Stimulated activated CD8-positive, alpha-beta memory T cell treated with anti-CD3 and anti-CD28 coated beads, Interleukin-7, amount 100 ng/mL, for 48 hours (primary cell): ENCODE measurements at places on chromosomes 6 and 20.

DNA sequence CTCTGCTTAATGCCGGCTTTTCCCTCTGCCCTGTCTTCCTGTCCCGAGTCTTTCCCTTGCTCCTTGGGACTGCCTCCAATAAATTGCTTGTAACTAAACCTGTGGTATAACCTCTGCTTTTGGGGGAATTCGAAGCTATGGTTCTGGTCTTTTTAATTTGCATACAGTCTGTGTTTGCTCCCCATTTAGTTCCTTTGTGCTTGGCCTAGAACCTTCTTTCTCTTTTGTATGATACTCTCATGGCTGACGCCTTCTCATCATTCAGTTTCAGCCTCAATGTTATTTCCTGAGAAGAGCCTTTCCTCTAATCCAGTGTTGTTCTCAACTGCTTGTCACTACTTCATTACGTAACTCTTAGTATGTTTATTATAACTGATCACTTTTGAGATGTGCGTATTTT is 248.0 kb downstream of the PHF3 start:
- DNase-seq, result no peak

- no peak for DNase-seq
Observed at GRCh38 chr6:27294409-27294808, 17.7 kb downstream of the POM121L2 start.

DNA sequence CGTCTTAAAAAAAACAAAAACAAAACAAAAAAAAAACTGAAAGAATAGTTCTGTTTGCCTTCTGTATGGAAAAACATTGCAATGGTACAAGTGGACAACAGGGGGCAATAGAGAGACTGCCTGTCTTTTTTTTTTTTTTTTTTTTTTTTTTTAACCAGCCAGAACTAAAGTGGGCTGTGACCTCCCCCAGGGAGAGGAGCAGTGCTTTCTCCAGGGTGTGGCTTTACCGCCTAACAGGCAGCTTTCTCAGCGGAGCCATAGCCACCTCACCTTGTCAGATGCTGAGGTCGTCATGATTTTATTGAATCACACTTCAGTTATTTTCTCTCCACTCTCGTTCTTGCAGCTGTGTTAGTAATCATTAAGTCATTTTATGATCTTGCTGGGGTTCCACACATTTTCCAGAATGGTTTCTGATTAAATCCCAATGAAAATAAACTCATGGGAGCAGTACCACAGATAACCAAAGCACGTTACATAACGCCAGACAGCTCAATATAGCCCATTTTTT is 78.4 kb downstream of the GMPR start:
- peak; percentile 57 for DNase-seq

- DNase-seq, result no peak
Observed at GRCh38 chr20:58028123-58028522, 200.3 kb downstream of the ANKRD60 start.

DNA sequence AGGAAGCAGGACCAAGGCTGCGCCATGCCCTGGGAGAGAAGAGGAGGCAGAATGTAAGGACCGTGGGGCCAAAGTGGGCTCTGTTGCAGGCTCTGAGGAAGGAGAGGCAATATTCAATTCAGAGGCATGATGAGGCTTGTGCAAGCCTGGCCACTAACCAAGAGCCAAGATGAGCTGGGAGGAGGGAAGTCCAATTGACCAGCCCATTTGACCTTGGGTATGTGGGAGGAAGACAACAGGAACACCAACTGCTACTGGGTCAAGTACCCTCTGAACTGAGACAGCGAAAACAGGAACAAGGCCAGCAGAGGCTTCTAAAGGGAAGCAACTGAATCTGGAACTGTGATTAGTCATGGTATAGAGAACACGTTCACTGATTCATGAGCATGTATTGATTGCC is 779.6 kb downstream of the MAFB start:
- DNase-seq, result no peak

DNA sequence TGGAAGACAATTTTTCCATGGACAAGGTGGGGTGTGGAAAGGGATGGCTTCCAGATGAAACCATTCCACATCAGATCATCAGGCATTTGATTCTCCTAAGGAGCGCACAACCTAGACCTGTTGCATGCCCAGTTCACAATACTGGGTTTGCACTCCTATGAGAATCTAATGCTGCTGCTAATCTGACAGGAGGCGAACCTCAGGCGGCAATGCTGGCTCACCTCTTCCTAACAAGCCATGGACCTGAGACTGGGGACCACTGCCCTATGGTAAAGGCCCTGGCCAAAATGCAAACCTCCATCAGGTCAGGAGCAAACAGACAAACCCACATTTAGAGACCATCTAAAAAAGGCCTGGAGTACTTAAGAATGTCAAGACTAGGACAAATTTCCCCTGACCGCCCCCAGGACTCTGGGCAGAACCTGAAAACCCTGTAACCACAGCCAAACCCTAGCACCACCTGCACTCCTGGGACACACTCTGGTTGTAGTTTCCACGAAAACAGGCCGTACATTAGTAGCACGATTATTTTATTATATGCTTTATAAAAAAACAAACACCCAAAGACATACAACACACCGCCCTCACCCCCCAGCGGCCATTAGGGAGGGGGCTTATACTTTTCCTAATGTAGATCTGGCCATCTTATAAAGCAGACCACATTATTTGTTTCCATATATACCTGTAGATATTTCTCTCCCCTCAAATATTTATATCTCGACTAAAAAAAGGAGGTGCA is 27.3 kb downstream of the SNX5 start:
- no peak for DNase-seq

GRCh38 chr6:13178107-13178506 is 150.2 kb downstream of the TBC1D7 start:
- no peak for DNase-seq

DNA sequence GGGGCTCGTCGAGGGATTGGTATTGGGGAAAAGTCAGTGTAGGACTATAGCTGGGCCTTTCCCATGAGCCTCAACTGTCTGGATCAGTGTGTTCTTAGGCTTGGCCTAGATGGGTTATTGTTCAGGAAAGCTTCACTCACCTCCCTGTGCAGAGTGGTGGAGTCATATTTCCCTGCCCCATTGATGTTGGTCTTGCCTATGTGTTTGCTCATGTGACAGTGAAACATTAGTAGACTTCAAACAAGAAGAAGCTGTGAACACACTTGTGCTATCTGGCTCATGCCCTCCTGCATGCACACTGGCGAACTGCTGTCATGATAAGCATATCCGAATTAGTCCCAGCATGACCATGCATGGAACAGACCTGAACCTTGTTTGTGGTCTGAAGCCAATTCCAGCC is 171.1 kb downstream of the DHX35 start:
- no peak for DNase-seq

DNA sequence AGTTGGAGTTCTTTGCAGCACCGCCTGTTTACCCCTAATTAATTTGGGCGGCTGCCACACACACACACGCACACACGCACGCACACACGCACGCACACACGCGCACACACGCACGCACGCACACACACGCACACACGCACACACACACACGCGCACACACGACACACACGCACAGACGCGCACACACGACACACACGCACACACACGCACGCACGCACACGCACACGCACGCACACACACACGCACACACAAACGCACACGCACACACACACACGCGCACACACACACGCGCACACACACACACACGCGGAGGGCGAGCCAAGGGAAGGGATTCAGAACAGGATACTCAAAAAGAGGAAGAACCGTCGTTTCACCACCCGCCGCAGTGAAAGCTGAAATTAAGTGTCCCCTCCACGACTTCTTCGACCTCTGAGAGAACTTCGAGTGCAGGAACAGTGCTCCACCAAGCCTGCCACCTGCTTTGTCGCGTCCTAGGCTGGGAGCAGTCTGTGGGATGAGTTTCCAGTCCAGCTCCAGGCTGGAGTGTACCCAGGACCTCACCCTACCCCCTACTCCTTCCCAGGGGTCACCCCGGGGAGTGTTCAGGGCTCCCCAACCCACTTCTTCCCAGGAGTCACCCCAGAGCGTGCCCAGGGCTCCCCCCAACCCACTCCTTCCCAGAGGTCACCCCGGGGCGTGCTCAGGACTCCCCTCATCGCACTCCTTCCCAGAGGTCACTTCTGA is 1.1 kb downstream of the RNASET2 start:
- no peak for DNase-seq

GRCh38 chr6:36318690-36319435 is 17.8 kb downstream of the BNIP5 start:
- no peak for DNase-seq

DNA sequence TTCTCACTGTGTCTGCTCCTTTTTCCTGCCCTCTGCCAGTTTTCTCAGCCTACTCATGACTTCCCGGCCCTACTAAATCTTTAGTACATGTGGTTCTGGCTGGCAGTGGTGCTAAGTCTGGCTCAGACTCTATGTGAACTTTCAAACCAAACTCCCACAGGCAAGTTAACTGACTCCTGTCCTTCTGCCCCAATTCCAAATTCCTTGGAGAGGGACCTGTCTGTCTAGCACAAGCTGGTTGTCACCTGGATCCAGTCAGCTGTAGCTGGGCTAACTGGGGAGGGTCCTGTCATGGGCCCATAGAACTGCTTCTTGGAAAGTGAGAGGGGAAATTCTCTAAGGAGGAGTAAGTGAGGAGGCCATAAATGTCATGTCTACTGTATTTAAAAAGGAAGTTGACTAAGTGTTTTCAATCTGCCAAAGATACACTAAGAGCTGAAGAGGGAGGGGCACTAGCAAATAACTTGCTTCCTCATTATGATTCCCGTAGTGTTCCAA is 240.1 kb downstream of the KCNQ5 start:
- no peak for DNase-seq

DNA sequence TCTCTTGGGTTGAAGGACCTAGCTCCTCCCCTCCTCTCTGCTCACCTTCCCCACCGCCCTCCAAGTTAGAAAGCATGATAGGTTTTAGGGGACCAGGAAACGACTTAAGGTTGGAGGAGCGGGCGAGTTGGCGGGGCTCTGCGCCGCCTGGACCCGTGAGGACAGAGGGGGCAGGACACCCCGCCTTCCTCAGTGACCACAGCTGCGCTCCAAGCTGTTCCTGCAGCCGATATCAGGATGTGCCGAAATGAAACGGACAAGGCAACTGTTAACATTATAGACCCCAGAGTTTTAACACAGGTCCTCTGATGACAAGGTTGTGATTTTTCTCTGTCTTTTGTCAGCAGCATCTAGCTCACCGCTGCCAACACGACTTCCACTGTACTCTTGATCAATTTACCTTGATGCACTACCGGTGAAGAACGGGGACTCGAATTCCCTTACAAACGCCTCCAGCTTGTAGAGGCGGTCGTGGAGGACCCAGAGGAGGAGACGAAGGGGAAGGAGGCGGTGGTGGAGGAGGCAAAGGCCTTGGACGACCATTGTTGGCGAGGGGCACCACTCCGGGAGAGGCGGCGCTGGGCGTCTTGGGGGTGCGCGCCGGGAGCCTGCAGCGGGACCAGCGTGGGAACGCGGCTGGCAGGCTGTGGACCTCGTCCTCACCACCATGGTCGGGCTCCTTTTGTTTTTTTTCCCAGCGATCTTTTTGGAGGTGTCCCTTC is at the start of gene GRM1:
Gene GRM1 (plus strand): TSS at position 212 of the 722 bp plus-strand sequence. CDS start 456 bp downstream, at position 668.
- DNase-seq, result no peak

DNA sequence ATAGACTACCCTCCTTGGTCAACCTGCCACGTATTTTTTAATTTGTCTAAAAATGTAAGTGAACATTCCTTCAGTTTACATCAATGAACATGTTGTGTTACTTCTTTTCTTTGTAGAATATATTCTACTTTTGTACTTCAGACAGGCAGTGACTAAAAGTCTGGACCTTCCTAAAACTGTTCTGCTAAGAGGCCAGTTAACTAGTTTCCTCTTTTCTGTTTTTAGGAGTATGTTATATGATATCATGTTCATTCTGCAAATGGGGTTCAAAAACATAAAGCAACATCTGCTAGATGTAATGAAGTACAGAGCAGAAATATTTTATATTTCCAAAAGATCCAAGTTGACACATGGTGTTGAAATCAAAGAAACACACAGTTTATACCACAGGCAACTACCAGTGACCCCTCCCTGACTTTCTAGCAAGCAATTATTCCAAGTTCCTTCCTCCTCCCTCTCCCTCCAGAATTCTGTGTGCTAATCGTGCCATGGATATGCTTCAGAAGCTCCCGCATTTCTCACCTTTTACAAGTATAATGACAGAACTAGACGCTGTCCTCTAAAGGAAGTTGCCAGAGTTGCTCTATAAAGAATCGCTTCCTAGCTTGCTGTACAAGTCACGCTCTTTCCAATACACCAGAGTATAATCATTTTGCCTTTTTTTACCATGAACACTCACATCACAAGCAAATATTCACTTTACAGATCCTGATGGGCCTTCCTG is 64.7 kb downstream of the ARHGAP18 start:
- DNase-seq, result no peak
